ENCODE measurements at places on chromosomes 1 and 21.

DNA sequence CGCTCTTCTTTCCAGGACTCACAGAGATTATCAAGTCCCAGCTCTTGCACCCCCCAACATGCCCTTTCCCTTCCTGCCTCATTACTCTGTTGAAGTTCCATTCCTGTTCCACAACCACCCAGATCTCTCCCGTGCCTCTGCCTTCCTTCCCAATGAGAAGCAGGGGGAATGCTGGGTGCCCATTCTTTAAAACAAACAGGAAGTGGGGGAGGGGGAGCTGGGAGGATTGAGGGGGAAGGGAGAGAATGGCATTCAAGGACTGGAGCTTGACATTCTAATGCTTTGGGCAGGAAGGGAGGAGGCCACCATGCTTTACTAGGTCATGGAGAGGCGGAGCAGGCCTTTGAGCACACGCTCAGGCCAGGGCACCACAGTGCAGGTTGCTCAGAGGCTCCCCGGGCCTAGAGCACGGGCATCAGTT, 150.3 kb upstream of the IRF2BP2 start:
- no peak for DNase-seq

DNA sequence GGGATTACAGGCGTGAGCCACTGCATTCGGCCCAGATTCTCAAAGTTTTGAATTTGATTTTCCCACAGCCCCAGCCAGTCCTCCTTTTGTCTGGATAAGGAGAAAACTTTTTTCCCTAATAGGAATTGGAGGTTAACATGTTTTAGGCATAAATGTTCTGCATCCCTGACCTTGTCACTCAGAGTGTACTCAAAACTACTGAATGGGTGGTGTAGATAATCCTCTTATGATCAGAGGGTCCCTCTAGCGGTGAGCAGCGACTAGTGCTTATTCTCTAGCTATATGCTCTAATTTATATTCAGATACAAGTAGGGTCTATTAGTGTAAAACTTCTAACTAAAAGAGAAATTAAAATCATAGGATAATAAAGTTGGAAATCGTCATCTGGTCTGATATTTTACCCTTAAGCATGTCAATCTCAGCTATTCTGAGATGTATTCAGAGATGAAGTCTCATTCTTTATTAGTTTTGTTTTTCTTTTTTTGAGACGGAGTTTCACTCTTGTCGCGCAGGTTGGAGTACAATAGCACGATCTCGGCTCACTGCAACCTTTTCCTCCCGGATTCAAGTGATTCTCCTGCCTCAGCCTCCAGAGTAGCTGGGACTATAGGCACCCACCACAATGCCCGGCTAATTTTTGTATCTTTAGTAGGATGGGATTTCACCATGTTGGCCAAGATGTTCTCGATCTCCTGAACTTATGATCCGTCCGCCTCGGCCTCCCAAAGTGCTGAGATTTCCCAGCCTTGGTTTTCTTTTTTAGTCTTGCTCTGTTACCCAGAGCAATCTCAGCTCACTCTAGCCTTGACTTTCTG, 2.7 kb upstream of the PSMD4 start:
- peak; percentile 40 for DNase-seq

GRCh38 chr1:232705815-232706575, 76.1 kb upstream of the SIPA1L2 start:
- no peak for DNase-seq

GRCh38 chr1:59971464-59971911, 44.9 kb upstream of the CYP2J2 start:
- peak; percentile 9 for DNase-seq

DNA sequence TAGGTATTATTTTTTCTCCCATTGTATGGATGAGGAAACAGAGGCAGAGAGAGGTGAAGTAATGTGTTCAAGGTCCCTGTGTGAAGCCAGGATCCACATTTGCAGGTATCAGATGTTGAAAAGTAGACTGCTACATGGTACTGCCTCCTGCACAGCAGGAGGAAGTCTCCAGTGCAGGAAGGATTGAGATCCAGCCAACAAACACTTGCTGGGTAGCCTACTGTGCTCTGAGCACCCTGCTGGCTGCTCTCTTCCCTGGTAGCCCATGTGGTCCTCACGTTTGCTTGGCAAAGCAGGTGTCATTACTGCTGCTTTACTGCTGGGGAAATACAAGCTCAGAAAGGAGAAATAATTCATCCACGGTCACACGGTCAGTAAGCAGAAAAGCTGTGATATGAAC, 21.3 kb upstream of the GRIK3 start:
- DNase-seq: no peak

DNA sequence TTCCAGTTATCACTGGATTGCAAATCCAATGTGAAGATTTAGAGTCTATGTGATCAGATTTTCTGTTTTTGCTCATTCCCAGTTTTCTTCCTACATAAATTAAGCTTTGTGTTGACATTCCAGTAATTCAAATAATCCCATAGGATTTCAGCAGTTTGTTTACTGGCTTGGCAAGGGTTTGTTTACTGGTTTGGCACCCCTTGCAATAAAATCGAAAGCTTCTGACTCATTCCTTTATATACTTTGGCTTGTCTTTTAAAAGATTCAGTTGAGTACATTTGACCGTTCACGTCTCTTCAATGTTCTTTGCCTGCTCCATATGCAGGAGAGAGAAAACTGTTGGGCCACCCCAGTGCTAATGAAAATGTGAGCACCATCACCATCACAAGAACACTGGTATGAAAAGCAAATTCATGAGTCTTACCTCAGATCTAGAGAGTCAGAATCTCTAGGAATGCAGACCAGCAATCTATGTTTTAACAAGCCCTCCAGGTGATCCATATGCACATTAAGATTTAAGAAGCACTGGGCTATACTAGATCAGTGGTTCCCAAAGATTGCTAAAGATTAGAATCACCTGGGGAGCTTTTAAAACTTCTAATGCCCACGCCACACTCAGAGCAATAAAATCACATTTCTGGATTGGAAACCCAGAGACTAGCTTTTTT, 32.8 kb downstream of the ZC3H11B start:
- DNase-seq: no peak

- DNase-seq: no peak
Observed at GRCh38 chr1:235515844-235516512, 11.7 kb upstream of the B3GALNT2 start.

DNA sequence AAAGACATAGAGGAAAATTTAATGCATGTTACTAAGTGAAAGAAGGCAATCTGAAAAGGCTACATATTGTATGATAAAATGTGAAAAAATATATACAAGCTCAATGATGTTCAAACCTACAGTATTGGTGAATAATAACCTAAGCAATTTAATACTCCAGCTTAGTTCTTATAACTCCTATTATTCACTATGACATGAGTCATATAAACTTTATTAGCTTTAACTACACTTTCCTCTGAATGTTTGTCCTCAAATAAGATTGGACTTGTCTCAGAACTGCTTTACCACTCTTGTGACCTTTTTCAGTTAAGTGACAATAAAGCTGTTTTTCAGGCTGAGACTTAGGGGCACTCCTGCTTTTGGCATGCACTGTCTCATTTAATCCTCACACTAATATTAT, 50.9 kb downstream of the CNST start:
- DNase-seq: no peak

GRCh38 chr21:33237486-33237885, 7.7 kb downstream of the IFNAR2 start:
- no peak for DNase-seq

- peak; percentile 64 for DNase-seq
Observed at GRCh38 chr1:35564037-35564883, 6.7 kb downstream of the NCDN start.

- no peak for DNase-seq
Observed at GRCh38 chr1:39214998-39215873, 10.7 kb downstream of the MACF1 start.

GRCh38 chr1:23601968-23602876, 42.9 kb upstream of the ID3 start:
- DNase-seq: no peak

- no peak for DNase-seq
Observed at GRCh38 chr1:93585059-93585966, 96.3 kb downstream of the BCAR3 start.

DNA sequence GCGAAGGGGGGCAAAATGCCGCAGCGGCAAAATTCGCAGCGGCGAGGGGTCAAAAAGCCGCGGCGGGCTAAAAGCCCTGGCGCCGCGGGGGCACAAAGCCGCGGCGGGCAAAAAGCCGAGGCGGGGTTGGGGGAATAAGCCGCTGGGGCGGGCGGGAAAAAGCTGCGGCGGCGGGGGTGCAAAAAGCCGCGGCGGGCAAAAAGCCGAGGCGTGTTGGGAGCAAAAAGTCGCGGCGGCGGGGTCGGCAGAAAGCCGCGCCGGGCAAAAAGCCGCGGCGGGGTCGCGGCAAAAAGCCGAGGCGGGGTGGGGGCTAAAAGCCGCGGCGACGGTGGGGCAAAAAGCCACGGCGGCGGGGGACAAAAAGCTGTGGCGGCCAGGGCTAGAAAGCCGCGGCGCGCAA, 3902.5 kb downstream of the SRGAP2C start:
- DNase-seq: no peak

DNA sequence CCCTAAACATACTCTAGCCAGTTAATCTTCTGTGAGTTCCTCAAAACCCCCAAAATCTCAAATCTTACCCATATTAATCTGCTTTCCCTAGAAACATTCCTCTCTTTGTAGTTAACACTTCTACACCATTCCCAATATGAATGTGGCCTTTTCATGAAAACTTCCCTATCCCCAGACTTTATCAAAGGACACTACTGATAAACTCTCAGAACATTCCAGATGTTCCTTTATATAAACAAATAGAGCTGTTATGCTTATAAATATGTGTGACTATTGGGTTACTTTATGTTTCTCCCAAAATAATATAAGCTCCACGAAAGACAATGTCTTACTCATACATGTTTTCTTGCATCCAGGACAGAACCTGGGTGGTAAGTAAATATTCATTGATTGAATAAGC, 205.4 kb upstream of the NFIA start:
- no peak for DNase-seq
